ENCODE measurements at places on chromosomes 3 and 15.

DNA sequence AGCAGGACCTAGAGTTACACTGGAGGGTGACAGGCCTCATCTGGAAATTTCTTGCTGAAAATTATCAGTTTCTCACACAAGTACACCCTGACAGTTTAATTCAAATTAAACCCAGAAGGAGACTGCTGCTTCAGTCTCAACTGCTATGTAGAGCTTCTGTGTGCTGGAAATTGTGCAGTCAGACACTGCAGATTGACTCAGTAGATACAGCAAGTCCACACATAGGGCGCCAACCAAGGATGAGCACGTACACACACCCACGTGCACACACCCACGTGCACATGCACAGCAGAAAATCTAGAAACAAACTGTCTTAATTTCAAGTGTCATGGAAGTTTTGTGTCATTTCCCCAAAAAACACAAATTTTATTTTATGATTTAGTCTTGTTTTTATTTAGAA is 192.9 kb downstream of the PDE8A start:
- no peak for DNase-seq

- DNase-seq: no peak
These were observed 879 bp upstream of the PDHB start for GRCh38 chr3:58434511-58434910.

DNA sequence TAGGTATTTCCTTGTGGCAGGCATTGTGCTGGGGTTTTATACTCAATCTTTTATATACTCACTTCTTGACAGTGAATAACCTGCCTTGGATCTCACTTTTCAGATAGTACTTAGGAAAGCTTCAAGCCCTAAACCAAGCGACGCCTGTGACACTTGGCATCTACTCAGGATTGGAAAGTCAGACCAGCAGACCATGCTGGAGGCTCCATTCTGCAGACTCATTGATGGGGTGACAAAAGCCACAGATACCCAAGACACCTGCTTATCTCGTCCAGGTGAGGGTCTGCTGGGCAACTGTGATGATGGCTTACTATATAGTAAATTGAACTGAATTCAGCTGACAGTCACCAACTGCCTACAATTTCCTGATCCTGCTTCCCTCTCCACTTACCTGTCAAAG is 79.4 kb upstream of the MRPS22 start:
- DNase-seq: no peak

- DNase-seq: no peak
These were observed 16.9 kb downstream of the MCCC1 start for GRCh38 chr3:183082355-183082915.

DNA sequence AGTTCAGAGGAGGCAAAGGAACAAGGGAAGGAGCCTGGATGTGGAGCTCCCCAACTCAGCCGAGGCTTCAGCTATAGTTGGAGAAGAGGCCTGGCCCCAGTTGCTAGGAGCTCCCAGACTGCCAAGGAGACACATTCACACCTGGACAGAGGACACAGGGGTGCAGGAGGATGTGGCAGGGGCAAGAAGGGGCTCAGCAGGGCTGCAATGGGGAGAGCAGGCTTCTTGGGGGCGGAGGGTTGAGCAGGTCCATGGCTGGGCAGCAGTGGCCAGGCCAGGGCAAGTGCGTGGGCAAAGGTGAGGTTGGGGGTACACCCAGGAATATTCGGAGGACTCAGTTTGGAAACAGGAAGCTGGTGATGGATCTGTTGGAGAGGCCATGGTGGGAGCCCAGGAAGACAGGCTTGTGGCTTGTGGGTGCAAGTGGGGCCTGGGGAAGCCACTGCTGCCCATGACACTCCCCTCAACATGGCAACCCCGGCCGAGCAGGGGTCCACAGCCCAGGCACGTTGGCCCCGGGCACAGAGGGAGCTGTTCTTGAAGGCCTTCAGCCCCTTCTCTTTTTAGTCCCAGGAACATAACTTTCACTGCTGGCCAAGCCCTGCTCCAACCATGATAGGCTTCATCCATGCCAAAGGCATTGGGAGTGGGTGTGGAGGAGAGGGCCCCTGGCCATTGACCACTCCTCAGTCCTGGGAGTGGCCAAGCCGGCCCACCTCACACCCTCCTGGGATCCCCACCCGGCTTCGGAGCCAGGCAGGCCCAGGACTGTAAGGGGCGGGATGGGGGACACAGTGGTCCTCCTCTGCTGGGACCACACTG is 33.3 kb downstream of the TSPAN3 start:
- no peak for DNase-seq
